ENCODE measurements at places on chromosomes 2 and 18.

DNA sequence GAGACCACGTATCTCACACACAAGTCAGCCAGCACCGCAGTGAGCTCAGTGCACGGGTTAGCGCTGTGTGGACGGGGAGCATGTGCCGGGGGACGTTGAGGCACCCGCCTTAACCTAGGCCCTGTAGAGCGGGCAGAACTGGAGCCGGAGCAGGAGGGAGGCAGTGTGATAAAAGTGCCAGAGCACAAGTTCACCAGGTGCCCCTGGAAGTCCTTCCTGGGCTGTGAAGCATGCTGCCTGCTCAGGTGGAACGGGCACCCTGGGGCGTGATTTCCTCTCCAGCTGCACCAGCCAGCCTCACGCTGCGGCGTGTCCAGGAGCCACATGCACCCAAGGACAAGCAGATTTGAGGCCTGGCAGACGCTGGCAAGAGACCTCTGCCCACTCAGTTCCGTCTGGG, 50.3 kb downstream of the ITGB1BP1 start:
- DNase-seq = no peak

- peak; percentile 13 for DNase-seq
Observed at GRCh38 chr18:23812546-23813440, 123.5 kb downstream of the LAMA3 start.

GRCh38 chr2:61770298-61770697, 83.6 kb downstream of the FAM161A start:
- DNase-seq = no peak

DNA sequence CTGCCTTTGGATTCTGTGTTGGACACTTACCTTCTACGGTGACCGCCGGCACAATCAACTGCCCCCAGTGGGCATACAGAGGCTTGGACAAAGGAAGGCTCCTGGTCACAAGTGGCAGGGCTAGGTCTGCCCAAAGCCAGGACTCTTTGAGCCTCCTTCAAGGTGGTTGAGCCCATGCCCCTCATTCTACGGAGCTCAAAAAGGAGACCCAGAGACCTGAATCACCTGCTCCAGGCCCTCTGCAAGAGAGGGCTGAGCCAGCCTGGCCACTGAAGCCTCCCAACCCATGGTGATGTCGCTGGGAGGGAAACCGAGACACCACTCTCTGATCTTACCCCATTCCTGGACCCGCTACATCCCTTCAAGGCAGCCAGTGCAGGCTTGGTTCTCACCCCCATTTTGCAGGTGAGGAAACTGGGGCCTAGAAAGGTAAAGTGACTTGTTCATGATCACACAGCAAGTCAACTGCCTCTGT, 87.9 kb downstream of the INHBB start:
- DNase-seq = no peak

GRCh38 chr2:126792993-126793392, 105.7 kb upstream of the TEX51 start:
- no peak for DNase-seq

GRCh38 chr18:51623653-51624052, 426.2 kb upstream of the MEX3C start:
- DNase-seq = no peak

- peak; percentile 83 for DNase-seq
Observed at GRCh38 chr2:65345631-65346030, 86.8 kb downstream of the SPRED2 start.

- DNase-seq = peak; percentile 5
Observed at GRCh38 chr2:208311954-208312353, 45.9 kb downstream of the PIKFYVE start.

GRCh38 chr2:215799194-215799593, 214.2 kb downstream of the MREG start:
- no peak for DNase-seq

DNA sequence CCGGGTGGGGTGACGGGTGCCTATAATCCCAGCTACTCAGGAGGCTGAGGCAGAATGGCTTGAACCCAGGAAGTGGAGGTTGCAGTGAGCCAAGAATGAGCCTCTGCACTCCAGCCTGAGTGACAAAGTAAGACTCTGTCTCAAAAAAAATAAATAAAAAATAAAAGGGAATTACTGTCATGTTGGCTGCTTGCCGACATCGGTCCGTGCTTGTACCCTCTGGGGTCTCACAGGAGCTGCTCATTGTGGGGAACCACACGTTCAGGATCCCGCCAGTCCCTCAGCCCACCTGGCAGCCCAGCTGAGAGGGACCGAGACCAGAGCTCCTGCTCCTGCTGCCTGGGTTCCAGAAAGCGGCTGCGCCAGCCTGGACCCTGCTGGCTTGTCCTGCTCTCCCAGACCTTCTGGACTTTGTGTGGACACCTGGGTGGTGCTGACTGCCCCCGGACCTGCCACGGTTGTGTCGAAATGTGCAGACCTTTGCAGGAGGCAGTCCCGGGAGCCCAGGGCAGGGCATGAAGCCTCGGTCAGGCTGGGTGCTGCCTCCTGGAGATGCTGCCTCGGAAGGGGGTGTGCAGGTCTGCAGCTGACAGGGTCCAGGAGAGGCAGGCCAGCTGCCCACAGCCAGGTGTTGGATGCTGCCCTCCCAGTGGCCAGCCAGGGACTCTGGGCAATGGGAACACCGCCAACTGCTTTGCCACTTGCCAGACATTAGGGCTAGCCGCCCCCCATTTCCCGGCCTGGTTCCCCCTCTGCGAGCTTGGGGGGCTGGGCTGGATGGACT, 16.4 kb downstream of the KLF11 start:
- DNase-seq = no peak

- no peak for DNase-seq
Observed at GRCh38 chr2:119423108-119423444, 8.6 kb upstream of the TMEM37 start.

DNA sequence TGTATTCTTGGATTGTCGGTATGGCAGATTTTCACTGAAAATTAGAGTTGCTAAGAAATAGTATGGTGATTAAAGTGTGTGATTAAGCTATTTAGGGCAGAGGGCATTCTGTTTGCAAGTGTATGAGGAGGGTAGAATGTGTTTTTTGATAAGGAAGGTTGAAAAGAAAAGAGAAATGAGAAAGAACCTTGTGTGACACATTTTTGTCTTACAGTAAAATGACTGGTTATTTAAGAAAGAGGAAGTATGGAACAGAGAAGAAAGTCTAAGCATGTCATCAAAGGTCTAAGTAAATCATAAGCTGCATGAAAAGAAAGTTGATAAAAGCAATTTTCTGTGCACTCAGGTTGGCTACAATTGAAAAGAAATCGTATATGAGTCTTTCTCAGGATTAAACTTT, 5.2 kb upstream of the RSAD2 start:
- no peak for DNase-seq

GRCh38 chr2:123578016-123578415, 447.1 kb upstream of the CNTNAP5 start:
- DNase-seq = no peak

DNA sequence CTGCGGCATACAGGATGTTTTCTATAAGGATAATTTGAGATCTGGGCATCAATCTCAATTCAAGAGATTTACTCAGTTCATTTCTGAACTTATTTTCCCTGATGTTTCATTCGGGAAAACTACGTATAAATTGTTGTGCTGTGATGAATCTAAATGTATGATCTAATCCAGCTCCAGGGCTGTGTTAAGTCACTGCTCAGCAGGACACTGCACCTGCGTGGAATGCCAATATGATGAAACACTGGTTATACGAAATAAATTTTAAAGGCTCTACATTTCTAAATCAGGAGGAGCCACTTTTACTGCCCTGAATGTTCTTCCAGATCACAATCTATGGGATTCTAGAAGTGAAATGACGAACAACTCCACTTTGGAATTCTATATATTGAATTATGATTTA, 259.0 kb downstream of the HNMT start:
- DNase-seq = no peak

DNA sequence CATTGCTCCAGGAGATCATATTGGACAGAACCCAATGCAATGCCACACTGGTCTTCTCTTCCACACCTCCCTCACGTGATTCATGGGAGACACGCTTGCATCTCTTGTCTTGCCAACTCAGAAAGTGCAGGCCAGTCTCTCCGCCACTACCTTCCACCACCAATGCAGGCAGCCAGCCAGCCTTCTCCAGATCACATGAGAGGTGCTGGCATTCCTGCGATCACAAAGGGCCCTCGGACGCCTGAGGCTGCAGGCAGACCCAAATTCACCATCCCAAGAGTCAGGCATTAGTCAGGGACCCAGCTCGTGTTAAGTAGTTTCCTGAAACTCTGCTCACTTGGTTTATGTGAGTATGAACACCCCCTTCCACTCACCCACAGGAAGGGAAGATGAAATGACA, 437.0 kb upstream of the ETAA1 start:
- no peak for DNase-seq

DNA sequence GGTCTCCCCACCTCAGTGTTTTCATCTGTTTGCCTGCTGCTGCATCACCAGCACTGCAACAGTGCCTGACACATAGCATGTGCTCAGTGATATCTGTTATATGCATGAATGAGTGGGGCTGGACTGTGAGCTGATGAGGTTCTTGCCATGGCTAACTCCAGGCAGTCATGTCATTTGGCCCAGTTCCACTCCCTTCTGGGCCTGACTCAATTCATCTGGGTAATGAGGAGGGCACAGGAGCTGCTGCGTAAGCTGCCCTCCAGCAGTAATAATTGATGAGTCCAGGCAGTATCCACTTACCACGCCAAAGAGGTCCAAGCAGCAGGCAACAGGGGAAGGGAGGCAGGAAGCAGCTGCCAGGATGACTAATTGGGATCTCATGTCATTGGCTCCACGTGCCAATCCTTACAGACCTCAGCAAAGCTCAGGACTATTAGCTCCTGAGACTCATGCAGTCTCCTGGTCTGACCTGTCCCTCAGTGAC, 34.1 kb upstream of the MAT2A start:
- peak; percentile 90 for DNase-seq

- DNase-seq = peak; percentile 57
Observed at GRCh38 chr18:23918395-23919032, 96.0 kb upstream of the TTC39C start.

- DNase-seq = peak; percentile 66
Observed at GRCh38 chr2:158509928-158510797, 53.4 kb downstream of the PKP4 start.

DNA sequence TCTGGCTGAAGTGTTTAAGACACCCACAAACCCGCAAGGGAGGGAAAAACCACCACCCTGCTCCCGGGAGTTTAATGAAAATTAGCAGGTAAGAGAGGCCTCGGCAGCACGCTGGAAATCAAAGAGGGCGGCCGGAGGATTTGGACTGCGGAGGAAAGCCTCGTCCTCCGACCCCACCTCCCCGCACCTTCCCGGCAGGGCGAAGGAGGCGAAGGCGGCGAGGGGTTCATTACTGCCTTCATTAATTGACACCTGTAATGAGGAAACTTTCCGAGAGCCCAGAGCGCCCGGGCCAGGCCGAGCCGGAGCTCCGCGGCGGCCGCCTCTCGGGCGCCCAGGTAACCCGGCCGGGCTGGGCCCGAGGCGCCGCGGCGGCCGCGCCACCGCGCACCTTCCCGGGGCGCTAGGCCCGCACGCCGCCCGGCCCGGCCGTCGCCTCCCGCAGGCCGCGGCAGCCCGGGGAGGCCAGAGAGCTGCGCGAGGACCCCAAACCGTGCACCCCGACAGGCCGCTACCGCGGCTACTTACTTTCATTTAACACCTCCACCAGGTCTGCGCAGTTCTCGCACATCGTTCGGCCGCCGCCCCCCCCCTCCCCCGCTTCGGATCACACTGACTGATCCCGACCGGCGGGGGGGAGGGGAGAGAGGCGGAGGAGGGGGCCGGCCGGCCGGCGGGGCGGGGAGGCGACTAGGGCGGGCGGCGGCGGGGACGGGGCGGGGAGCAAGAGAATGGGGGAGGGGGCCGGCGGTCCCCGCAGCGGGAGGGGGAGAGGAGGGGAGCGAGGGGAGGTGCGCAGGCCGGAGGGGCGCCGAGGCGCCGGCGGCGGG, 550 bp downstream of the USP34 start:
- peak; percentile 83 for DNase-seq

GRCh38 chr18:33863912-33864311, 285.9 kb downstream of the ASXL3 start:
- no peak for DNase-seq

GRCh38 chr2:127047716-127048617, 59.0 kb downstream of the BIN1 start:
- no peak for DNase-seq

DNA sequence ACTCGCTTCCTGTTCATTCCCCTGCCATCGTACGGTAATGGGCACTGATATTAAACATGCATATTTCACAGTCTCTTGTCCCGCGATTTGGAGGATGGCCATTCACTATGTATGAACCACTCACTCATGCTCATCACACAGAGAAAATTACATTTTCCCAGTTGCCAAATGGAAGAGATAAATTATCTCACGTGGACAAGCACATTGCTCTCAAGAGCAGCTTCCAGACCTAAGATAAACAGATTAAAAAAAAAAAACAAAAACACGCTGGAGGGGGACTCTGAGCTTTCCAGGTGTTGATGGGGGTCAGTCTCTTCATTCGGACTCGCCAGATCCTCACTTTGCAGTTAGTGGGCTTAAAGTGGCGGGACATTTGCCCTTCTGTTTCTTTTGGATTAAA, 1.7 kb upstream of the MAPK4 start:
- DNase-seq = no peak

GRCh38 chr2:226495466-226496272, 304.0 kb downstream of the IRS1 start:
- no peak for DNase-seq

- DNase-seq = peak; percentile 57
Observed at GRCh38 chr2:8154936-8155335, 526.9 kb upstream of the ID2 start.
